ENCODE measurements at places on chromosomes 2 and 18.

DNA sequence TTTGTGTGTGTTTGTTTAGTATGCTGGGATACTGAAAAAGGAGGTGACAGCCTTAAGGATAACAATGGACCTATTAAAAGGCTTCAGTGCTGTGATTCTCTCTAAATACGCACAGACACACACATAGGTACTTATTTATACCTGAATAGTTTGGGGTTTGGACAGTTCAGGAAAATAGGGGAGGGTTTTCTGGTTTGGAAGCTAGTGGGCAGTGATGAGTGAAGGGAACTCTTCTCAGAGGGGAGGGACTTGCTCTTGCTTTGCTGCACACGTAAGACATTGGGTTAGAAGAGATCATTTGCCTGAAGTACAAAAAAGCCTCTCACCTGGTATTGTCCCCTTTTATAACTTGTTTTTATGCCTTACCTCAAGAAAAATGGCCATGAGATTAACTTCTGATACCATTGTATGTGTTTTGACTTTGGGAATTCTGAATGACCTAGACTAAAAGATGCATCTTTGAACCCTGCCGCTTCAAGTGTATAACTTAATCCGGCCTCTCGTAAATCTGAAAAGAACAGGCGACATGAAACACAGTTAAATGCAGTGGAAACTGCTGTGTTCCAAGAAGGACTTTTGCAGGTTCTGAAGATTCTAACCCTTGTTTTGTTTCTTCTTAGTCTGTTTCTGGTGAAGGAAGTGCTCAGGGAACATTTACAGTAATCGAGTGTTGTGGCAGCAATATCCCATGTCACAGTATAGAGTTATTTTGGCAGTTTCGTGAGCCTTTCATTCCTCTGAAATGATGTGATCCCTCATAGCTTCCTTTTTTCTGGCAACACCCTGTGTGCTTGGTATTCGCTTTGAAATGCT lies 2.5 kb downstream of the CRIM1 start:
- no peak for DNase-seq

- DNase-seq: no peak
Observed at GRCh38 chr2:80185091-80185490, 119.5 kb downstream of the LRRTM1 start.

DNA sequence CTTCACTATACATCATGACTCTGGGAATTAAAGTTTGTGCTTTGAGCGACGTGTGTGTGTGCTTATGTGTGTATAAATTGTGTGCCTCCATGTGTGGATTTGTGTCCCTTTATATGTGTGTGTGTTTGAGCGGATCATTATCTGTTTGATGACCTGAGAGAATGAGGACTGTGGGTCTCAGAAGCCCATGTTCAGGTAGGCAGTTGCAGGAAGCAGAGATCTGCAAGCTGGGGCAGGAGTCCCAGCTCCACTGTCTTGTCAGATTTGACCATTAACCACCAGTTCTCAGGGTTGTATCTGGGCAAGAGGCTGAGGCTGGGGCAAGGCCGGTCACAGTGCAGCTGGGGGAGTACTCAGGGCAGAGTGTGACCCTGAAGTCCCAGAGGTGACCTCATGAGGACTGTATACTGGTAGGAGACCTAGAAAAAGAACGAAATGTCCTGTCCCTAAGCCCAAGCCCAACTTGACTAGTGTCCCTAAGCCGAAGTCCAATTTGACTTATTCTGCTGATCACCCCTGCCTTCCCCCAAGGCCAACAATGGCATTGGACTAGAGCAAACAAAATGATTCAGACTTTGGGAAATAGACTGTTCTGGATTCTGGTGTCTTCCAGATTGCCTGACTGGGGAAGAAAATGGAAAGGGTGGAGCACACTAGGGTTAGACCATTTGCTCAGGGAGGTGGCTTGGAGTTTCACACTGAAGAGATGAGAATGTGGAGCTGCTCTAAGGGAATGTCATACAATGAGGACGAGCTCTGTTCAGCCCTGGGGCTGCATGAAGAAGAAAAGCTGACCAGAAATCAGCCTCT lies 28.1 kb downstream of the RHOB start:
- no peak for DNase-seq

DNA sequence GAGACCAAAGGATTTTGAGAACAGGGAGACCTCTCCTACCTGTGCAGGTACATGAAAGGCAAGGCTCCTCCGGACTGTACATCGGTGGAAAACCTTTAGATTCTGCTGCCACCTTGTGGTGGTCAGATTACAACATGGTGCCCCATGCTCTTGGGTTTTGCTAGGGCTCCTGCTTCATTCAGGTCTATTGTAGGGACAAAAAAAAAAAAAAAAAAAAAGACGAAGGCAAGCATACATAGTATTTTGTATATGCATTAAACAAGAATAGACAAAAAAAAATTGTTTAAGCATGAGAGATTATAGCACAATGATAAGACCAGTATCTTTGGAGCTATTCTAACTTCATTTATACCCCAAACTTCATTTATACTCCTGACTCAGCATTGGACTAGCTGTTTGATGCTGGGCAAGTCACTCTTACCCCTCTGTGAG lies 27.4 kb upstream of the SPR start:
- peak; percentile 61 for DNase-seq

DNA sequence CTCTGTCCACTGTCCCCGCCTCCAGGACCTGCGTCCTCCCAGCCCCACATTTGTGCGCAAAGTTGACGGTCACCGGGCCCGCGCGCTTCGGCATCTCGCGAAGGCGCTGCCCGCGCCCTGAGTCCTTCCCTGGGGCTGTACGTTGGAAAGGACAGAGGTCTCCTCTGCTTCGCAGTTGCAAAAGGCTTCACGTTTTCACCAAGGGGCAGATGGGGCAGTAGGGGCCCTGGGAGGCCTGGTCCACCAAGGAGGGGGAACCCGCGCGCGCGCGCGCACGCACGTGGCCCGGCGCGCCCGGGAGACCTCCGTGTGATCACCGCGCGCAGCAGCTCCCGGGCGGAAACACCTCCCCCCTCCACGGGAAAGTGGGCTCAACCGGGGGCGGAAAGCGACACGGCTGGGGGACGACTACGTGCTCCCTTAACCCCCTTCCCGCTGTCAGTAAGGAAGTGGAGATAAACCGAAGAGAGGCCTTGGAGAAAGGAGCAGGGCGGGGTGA lies 21.9 kb downstream of the TEX44 start:
- no peak for DNase-seq

GRCh38 chr2:216538538-216538937 lies 39.9 kb downstream of the RPL37A start:
- DNase-seq: no peak

GRCh38 chr2:128792476-128793054 lies 473.9 kb upstream of the HS6ST1 start:
- DNase-seq: no peak

DNA sequence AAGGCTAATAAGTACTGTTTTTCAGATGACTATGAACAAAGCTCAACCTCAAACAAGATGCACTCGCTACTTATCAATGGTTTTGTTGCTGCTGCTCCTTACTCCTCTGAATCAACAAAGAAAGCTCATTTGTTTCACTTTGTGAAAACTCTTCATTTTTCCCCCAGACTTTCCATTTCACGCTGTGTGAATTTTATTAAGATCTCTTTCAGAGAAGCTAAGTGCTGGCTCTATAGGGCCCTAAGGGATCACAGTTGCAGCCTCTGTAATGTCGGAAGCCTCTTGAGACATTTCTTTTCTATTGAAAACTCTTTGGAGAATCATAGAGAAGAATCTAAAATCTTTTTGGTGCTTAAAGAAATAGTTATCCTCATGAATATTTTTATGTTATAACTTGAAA lies 209.8 kb downstream of the CD226 start:
- no peak for DNase-seq

- no peak for DNase-seq
Observed at GRCh38 chr2:65706411-65706810, 274.0 kb upstream of the SPRED2 start.

- DNase-seq: no peak
Observed at GRCh38 chr18:36191286-36191685, 4.0 kb downstream of the MOCOS start.

DNA sequence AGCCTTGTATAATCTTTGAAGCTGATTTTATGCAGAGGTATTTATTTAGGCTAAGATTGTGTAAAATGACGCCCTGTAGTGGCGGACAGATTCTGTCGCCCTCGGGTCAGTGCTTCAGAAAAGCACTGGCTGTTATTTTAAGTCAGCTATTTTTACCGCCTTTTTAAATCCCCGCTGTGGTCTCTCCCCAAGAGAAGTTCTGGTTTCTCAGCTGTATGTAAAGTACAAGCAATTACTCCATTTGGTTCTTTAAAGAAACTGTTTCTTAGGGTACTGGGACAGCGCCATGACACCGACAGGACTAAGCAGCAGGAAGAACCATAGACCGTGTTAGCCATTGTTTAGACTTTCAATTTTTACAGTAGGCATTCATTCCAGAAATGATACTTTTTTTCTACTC lies 65.0 kb downstream of the UGGT1 start:
- no peak for DNase-seq

DNA sequence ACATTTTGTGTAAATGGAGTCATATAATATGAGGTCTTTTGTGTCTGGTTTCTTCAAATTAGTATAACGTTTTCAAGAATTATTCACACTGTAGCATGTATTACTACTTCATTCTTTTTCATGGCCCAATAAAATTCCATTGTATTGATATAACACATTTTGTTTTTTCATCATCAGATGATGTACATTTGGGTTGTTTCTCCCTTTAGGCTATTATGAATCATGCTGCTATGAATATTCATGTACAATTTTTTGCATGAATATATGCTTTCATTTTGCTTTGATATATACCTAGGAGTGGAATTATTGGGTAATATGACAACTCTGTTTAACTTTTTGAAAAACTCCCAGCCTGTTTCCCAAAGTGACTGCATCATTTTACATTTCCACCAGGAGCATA lies 220.2 kb downstream of the NR4A2 start:
- no peak for DNase-seq

GRCh38 chr2:152372438-152372984 lies 37.5 kb downstream of the FMNL2 start:
- DNase-seq: no peak

DNA sequence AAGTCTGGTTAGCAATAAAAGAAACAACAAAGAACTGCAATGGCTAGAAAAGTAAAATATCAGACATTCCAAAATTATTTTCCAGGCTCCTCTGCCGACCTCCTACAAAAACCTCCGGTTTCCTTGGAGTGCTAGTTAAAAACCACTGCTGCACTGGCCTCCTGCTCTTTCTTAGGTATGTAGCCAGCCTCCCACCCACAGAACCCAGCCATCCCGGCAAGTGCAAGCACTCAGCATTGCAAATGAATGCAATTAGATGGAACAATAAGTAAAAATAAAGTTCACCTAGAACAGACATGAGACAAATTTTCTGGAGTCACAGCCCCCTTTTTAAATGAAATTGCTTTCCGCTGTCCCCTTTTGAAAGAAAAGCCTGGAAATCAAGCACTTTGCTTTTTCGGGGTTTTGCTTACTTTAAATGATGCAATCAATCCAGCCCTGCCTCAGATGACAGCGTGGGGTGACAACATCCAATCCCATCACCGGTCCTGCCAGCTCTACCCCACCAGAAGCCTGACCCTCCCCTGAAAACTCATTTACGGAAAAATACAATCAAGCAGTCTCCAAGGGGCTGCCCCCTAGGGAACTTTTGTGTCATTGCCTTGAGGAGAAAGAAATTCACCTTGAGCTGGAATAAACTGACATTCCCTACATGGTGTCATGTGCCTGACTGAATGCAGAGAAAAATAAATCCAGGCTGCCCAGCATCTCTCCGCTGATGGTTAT lies 199.8 kb downstream of the EPHA4 start:
- no peak for DNase-seq

DNA sequence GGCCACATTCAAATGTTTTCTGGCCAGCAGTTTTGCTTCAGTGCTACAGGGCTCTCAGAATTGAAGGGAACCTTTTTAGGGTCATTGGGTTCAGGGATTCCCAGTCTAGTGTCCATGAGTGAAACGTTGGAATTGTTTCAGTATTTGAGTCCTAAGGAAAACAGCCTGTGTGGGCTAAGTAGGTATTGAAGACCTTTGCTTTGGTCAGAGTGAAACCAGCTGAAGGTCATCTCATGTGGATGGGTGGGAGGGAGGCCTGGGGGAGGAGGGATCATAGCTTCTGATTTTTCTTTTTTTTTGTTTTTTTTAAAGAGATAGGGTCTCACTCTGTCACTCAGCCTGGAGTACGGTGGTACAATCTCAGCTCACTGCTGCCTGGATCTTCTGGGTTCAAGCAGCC lies 20.2 kb downstream of the B3GNT2 start:
- no peak for DNase-seq

DNA sequence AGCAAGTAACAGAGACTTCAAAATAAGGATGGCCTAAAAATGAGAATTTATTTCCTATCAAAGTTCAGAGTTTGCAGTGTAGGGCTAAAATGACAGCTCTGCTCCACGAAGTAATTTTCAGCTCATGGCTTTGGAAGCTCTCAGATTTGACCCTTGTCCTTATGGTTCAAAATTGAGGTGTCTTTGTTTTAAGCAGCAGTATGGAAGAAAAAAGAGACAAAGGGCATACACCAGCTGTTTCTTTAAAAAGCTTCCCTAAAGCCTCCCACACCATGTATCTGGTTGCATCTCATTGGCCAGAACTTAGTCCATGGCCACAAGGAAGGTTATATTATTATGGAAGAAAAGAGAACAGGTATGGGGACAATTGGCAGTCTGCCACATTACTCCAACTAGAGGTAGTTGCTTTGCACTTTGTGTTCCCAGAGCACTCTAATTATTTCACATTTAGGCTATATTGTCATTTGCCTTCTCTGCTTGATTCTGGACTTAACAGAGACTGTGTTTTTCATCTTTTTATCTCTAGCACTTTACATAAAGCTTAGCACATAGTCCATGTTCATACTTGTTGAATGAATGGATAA lies 180.4 kb downstream of the MCFD2 start:
- DNase-seq: no peak

GRCh38 chr18:73948497-73948896 lies 199.1 kb downstream of the FBXO15 start:
- DNase-seq: no peak

GRCh38 chr2:195899226-195899625 lies 169.4 kb downstream of the DNAH7 start:
- DNase-seq: no peak

DNA sequence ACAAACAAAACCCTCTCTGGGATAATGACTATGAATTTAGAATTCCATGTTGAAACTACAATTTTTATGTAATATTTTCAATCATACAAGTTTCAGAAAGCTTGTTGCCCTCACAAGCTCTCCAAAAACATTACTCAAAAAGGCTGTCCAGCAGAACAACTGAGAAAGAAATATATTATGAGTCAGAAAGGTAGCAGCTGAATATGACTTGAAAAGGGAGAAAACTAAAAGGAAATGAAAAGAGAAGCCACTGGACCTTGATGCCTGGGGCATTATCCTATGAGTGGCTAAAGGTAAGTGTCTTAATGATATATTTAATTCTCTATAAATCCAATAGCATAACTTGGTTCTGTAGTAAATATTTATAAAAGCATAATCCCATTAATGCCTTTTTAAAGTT lies 61.8 kb downstream of the NXPH2 start:
- DNase-seq: no peak

DNA sequence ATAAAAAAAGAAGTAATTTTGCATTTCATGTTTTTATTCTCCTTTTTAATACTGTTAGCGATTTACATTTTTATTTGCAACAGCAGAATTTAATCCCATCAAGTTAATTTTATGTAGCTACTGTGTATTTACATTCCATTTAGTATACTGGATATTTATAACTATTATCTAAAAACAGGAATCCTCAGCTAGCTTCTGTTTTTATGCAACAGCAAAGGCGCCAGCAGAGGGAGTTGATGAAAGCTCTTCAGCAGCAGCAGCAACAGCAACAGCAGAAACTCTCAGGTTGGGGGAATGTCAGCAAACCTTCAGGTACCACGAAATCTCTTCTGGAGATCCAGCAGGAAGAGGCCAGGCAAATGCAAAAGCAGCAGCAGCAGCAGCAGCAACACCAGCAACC lies 26.2 kb upstream of the SNORC start:
- DNase-seq: no peak
